Upper lobe of left lung (tissue), 6 donors: ENCODE measurements at places on chromosomes 2 and 18. TPM values are rescaled to one million over a fixed set of nuclear protein-coding genes. Genes with fewer than 3 reads are reported as not detected.

Gene CNTNAP5
- not detected for total RNA-seq

Gene PARD3B
- 24.8 TPM for total RNA-seq

Gene WDFY1
- 32.6 TPM for total RNA-seq

Gene ANKRD53
- total RNA-seq = 4.9 TPM

Gene ZNF892
- 2.9 TPM for total RNA-seq

Gene NETO1
- total RNA-seq = not detected

Gene CPLX4
- total RNA-seq = not detected

Gene LIMS4
- 0.76 TPM for total RNA-seq

Gene HNMT
- 72.0 TPM for total RNA-seq
